ENCODE measurements at places on chromosomes 2 and 18. TPM values are rescaled to one million over a fixed set of nuclear protein-coding genes. Genes with fewer than 3 reads are reported as not detected.

- no peak for DNase-seq
These were observed 144.4 kb downstream of the MREG start for GRCh38 chr2:215868846-215869543.

DNA sequence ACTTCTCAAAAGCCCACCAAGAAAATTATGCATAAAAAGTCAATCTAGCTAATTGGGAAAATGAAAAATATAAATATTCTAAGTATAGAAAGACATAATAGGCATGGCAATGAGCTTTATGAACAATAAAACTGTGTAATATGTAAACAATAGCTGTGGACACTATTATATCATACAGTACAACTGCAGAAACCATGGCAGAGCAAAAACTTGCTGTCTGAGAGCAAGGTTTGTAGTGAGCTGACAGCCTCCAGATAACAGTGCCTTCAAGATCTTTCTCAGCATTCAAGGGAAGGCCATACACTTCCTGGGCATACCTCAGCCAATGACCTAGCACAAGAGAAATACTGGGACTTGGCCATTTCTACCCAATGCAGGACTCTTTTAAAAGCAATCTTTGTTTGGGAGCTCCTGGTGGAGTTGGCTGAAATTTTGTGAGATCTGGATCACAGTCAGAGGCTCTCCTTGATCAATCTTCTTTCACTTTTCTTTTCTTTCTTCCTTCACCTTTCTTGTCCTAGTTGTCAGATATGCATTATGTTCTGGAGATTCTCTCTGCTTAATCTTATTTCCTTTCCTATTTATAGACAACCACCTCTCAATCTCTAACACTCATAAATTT, 427.2 kb upstream of the UBE2E3 start:
- no peak for DNase-seq

- DNase-seq = no peak
These were observed 254.1 kb downstream of the GLI2 start for GRCh38 chr2:120989512-120990441.

The LPIN1 gene
- 92.9 TPM for total RNA-seq

The RAPGEF4 gene
- 1.0 TPM for total RNA-seq

The GALNT14 gene
- 0.59 TPM for total RNA-seq
